Stimulated activated CD8-positive, alpha-beta memory T cell treated with anti-CD3 and anti-CD28 coated beads, Interleukin-15, amount 100 ng/mL, for 24 hours (primary cell): ENCODE measurements at places on chromosomes 2 and 18.

DNA sequence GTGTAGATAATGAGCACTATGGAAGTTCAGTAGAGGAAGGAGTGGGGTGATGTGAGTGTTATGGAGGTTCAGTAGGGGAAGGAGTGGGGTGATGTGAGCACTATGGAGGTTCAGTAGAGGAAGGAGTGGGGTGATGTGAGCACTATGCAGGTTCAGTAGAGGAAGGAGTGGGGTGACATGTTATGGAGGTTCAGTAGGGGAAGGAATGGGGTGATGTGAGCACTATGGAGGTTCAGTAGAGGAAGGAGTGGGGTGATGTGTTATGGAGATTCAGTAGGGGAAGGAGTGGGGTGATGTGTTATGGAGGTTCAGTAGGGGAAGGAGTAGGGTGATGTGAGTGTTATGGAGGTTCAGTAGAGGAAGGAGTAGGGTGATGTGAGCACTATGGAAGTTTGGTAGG, 116.3 kb upstream of the SMAD7 start:
- DNase-seq: no peak

DNA sequence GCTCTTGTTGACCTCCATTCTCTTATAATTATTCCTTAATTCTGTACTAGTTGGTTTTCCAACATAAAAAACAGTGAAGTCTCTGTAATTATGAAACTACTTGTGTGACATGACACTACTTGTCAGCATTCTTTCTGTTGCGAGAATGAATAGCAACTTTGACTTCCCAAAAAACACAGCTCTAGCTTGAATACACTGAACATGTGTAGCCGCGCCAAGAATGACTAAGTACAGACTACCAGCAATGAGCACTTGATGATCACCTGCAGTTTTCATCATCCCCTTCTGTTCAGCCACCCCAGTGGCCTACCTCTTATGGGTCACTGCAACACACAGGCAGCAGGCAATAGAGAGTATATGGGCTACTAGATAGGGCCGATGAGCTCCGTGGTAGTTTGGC, 229.3 kb downstream of the TGIF1 start:
- DNase-seq: no peak

DNA sequence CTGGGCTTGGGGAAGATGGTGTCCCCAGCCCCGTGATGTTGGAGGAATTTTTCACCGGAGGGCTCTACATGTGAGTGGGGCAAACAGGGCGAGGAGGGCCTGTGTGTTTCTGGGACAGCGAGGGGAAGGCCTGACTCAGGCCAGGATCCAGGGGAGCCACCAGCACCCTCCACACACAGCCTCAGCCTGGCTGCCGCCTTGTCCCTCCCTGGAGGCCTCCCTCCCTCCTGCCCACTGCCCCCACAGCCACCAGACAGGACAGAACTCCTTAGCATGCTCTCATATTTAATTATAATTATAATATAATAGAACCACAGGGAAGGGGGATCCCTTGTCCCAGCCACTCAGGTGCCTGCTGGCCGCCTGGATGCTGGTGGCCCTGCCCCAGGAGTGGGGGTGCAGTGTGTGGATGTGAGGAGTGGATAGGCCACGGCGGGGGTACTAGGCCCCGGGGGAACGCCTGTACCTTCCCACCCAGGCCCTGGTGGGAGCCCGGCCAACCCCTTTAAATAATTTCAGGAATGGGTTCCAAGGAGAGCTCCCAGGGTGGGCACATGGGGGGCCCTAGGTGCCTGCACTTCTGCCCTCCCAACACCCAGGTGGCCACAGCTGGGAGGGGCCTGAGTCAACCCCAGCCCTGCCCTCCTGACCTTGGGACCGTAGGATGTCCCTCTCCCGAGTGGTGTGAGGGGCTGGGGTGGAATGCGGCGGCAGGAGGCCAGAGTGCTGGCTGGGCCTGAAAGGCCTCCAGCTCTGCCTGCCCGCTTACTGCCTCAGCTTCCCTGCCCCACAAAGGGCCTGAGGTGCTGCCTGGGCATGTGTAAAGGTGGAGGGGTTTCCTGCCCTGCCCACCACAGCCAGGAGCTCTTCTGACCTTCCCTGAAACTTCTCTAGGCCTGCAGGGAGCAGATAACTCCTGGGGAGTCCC, 8.8 kb downstream of the PDCD1 start:
- no peak for DNase-seq

DNA sequence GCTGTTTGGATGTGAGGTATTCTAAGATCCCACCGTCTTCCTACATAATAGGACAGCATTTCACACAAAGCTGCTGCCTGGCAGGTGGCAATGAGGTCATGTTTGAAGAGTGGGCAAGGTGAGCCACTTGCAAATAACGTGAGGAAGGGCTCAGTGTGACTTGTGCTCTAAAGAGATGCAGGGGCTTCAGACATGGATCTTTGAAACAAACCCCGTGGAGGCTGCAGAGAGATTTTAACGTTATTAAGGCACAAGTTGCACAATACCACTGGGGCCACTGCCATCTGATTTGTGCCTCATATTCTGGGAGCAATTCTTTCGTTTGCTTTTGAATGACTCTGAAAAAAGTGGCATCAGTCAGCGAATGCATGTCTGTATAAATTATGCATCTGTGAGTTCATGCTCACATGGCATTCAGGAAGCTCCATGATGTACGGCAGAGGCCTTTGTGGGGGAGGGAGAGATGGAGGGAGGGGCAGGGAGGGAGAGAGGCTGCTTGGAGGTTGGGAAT, 362.0 kb downstream of the SOX11 start:
- DNase-seq: no peak

- DNase-seq: no peak
Measured at GRCh38 chr2:152406836-152407161, 71.8 kb downstream of the FMNL2 start.

DNA sequence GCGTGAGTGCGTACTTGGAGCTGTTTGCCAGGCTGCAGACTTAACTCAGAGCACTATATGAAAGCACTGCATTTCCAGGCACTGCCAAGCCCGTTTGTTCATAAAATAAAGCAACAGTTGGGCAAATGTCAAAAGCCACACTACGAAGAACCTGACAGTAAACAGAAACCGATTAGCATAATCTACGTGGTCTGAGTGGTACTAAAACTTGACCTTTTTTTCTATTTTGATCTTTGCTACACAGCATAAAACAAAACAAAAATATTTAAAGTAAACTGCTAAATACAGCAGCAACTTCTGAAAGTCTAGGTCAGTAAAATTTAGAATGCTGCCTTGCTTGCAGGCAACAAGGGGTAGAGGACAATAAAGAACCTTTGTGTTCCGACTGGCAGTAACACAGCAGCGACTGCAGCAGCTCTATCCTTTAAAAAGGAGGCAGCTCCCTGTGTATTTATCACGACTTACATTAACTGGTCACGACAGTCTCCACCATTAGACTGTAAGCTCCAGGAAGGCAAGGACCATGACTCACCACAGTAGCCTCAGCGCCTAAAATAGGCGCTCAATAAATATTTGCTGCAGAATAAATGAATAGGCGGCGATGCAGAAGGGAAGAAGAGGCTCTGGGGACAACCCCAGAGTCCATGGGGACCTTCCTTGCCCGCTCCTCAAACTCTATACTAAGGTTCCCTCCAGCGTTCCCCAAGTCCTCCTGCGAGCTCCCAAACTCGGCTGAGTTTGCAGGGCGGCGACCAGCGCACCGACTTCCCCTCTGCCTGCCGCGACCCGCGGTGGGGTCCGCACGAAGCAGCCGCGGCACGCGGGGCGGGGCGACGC, 902 bp downstream of the SS18 start:
- DNase-seq: no peak

DNA sequence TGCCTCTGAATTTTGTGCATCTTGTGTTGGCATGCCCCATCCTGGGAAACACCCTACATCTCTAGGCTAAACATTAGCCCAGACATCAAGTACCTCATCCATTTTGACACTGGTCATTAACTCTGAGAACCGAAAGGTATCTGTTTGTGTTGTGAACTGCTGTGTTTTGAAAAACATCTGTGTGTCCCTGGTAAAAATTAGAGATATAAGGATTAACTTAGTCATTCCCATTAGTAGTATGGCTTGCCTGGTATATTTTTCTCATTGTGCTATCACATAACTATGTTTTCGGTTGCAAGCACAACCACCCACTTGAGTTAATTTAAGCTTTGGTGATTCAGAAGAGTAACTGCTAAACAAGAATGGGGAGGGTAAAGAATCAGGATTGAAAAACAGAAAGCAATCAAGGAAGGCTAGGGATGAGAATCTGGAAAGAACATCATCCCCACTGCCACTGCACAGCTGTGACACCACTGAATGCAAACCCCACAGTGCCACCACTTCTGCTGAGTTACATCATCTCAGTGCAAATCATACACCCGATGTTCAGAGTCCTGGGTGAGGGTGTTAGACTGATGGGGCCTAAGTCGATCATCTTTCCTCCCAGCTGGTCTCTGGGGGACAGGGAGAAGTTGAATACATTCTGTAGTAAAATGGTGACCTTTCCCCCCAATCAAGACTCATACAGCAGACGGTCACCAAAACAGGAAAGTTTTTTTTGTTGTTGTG, 234.0 kb downstream of the EPHA4 start:
- DNase-seq: no peak

DNA sequence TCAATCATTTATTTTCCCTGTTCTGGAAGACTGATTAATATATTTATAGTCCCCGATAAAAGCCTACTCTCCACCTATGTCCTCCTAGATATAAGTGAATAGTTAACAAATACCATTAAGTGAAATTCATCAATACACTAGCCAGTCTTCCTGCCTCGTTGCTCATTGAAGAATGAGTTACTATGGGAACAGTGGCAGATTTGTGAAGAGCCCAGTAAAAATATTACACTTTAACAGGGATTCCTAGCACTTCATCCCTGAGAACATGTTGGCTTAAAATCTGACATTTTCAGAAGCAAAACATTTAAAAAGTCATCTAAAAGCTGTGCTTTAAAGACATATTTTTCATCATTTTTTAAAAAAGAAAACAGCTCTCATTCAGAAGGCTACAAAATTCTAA, 848.7 kb upstream of the NXPH2 start:
- no peak for DNase-seq

GRCh38 chr2:150126143-150126740, 361.2 kb downstream of the RND3 start:
- no peak for DNase-seq

GRCh38 chr18:61662726-61663125, 230.1 kb downstream of the RNF152 start:
- no peak for DNase-seq

DNA sequence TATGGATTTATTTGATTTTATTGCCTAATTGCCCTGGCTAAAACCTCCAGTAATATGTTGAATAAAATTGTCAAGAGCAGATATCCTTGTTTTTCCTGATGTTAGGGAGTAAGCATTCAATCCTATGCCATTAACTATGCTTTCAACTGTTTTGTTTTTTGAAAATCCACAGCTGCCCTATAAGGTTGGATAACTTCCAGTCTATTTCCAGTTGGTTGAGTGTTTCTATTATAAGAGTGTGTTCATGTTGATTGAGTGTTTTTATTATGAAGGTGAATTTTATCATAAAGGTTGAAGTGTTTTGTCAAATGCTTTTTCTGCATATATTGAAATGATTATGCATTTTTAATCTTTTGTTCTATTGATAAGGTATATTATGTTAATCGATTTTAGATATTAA, 149.9 kb upstream of the SCN7A start:
- DNase-seq: no peak

GRCh38 chr2:185179743-185180142, 558.9 kb upstream of the FSIP2 start:
- no peak for DNase-seq

DNA sequence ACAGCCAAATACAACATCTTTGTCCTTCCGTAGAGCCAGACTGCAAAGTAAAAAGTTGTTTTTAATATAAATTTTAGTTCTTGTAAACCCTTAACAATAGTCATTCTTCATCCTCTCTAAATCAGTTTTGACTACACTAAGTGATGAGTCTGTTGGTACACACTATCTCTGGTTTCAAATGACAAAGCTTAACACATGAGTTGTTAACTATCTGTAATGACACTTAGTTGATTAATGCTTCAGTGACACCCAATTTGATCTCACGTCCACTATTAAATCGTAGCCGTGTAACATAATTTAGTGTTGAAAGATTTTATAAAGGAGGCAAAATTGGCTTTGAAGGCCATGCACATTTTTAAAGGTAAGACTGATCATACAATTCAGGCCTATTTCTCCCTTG, 181.6 kb downstream of the ZNF521 start:
- DNase-seq: no peak

DNA sequence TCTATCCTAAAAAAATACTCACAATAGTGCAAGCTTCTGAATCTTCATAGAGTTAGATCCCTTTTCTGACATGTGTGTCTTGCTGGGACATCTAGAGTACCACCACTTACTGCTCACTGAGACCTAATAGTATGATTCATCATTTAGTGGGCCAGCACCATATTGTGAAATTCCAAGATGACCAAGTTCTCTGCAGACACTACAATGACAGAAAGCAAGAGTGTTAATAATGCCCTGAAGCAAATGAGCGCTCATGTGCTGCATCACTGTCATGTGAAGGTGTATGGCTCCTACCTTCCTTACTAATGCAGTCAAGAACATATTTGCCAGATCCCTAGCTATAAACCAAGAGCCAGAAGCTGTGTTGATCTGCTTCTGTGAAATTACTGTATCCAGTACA, 606.2 kb upstream of the NXPH2 start:
- no peak for DNase-seq

- no peak for DNase-seq
Measured at GRCh38 chr2:59575191-59575590, 978.3 kb downstream of the BCL11A start.

- DNase-seq: no peak
Measured at GRCh38 chr2:42438685-42439084, 55.1 kb downstream of the KCNG3 start.
